ENCODE measurements at places on chromosomes 5 and 9. TPM values are rescaled to one million over a fixed set of nuclear protein-coding genes. Genes with fewer than 3 reads are reported as not detected.

DNA sequence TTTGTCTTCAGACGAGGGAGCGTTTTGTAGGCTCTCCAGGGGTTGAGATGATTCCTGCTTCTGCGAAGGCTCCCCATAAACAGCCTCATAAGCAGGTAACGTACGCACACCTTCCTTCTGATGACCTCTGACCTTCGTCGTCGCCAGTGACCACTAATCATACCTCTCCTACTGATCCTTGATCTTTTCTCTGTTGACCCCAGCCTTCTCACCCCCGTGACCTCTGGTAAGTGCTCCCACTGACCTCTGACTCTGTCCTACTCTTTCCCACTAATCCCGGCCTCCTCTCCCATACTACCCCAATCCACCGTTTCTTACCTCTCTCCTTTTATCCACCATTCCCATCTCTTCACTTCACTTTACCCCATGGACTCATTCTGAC lies 345 bp downstream of the DNAI1 start:
- DNase-seq, result no peak

DNA sequence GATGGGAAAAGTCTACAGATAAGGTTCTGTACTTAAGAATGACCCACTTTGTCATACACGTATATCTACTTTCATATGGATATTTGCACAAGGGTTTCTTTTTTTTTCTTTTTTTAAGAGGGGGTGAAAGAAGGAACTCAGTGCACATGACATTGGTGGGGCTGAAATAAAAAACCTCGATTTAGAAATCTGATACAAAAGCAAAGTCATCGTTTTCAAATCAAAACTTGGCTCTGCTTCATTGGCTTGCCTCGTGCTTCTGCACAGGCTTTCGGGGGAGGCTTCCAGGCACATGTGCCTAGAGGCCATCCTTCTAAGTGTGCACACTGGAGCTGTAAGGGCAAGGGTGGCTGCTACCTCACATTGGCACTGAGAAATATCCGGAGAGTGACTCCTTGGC lies 31.1 kb downstream of the PTTG1 start:
- DNase-seq, result no peak

GRCh38 chr9:109198736-109199382 lies 31.8 kb upstream of the FRRS1L start:
- no peak for DNase-seq

GRCh38 chr5:75361310-75361709 lies 24.3 kb downstream of the HMGCR start:
- peak; percentile 60 for DNase-seq

DNA sequence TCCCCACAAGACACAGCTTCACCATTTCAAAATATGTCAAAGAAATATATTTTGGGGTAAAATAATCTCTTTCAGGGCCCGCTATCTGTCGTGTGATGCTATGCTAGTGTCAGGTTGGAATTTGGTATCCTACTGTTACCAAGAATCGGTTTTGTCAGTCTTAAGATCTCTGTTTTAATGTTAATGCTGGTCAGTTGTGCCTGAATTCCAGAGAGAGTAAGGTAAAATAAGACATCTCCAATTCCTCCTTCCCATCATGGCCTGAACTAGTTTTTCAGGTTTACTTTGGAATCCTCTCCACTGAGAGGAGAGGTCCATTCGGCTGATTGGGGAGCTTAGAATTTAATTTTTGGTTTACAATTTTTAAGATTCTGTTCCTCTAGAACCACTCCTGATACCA lies 10.4 kb upstream of the BTF3 start:
- DNase-seq, result no peak

GRCh38 chr5:165076686-165077085 lies 1571.3 kb downstream of the MAT2B start:
- DNase-seq, result no peak

DNA sequence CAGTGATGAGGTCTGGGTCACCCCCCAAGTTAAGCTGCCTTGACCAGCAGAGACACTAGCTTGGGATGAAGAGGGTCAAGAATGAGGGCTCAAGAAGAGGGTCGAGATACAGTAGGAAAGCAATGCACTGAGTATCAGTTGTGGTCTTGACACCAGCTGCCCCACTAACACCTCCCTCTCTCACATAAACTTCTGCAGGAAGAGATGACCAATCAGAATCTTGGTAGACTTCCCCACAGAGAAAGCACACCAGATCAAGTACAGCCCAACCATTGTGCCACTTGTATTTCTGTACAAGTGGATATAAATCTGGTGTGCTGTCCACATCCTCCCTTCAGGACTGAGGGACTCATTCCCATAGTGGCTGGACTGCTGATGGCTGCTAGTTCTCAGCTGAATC lies 101.2 kb upstream of the ELL2 start:
- DNase-seq, result no peak

Gene EQTN
- total RNA-seq, result 1.9 TPM
